Islet precursor cell (in vitro differentiated cells): ENCODE measurements at places on chromosomes 6 and 20.

GRCh38 chr20:12849225-12849910 is 159.4 kb upstream of the SPTLC3 start:
- DNase-seq: no peak

DNA sequence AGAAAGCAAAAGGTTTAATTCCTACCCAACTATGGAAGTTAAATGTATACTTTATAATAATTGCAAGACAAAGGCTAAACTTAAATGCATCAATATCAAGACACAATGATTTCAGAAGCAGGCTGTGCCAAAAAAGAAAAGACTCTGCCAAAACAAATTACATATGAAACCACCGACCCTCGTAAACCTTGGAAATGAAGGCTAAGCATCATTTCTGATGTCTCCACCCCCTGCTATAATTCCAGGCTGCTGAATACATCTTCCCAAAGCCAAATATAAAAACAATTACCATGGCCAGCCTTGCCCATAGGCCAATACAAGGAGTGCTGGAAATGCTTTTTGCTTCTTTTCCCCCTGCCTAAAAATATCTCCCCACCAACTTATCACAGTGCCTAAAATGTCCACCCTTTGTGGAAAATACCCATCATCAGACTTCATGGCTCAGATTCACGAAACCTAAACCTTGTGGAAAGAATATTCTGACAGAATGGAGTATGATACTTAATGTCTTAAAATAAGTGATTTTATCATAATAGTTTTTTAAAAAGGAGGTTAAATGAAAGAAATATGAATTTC is 37.4 kb downstream of the RCAN2 start:
- no peak for DNase-seq

DNA sequence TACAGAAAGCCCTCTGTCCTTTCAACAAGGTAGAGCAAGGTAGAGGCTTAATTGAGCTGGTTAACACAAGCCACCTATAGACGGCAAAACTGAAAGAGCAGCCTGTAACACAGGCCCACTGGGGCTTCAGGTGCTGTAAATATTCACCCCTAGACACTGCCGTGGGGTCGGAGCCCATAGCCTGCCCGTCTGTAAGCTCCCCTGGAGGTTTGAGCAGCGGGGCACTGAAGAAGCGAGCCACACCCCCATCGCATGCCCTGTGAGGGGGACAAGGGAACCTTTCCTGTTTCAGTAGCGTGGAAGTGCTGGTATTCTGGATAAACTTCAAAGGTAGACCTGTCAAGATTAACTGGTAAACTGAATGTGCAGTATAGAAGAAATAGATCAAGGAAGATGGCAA is 160.4 kb downstream of the TPBG start:
- no peak for DNase-seq

- no peak for DNase-seq
Observed at GRCh38 chr20:19785173-19785982, 27.3 kb downstream of the RIN2 start.

DNA sequence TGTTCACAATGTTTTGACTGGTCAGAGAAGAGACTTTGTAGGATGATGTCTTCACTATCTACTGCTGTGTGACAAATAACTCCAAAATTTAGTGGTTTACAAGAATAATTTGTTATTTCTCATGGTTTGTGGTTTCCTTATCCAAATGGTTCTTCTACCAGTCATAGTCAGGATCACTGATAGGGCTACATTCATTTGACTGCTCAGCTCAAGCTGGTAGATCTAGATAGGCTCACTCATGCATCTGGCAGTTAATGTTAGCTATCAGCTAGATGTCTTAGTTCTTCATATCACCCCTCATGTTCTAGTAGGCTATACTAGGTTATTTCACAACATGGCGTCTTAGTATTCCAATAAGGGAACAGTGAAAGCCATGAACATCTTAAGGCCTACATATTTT is 131.0 kb downstream of the ID4 start:
- no peak for DNase-seq

DNA sequence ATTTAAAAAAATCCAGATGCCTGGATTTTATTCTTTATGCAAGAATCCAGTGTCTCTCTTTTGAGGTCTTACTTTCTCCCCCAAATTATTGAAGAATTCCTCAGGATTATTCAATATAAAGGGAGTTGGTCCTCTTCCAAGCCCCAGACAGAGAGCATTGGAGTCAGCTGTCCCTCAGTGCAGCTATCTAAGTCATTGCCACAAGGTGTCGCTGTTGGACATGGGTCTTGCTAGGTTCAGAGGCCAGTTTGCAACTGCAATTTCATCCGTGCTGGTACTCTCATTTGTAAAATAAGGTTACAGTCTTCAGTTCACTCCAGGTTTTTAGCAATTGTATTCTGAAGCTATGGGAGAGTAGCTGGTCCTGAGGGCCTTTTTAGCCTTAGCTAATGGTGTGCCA is 27.8 kb downstream of the CCN2 start:
- DNase-seq: peak; percentile 82

DNA sequence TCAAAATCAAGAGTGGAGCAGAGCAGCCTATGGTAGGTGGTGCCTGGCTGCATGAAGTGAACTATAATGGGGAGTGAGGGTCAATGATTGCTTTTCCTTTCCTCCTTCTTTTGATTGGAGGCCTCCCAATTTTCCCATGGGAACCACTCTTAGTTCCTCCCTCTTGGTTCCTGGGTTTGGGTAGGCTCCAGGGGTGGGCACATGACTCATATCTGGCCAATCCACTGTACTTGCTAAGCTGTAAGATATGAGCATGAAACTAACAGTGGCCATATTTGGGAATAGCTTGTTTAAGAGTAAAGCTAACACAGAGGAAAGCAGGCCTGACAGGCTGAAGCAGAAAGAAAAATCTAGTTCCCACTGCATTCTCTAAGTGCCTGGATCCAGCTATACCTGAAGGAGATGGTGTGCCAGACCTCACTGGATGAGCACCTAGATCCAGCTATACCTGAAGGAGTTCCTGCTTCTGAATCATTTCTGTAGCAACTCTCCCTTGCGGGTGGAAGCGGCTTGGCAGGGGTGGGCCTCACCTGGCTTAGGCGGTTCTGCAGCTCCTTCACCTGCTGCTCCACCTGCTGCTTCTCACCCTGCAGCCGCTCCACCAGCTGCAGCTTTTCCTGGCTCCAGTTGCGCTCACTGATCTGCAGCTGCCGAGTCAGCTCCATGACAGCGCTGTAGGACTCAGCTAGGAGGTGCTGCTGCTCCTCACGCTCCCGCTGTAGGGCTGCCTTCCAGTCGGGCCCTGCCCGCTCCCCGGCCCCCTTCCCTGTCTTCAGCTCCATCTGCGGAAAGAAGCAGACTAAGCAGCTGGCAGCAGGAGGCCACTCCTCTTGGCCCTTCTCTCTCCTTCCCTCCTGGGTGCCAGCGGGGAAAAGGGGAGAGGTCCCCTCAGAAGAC is 29.0 kb upstream of the DSN1 start:
- no peak for DNase-seq

DNA sequence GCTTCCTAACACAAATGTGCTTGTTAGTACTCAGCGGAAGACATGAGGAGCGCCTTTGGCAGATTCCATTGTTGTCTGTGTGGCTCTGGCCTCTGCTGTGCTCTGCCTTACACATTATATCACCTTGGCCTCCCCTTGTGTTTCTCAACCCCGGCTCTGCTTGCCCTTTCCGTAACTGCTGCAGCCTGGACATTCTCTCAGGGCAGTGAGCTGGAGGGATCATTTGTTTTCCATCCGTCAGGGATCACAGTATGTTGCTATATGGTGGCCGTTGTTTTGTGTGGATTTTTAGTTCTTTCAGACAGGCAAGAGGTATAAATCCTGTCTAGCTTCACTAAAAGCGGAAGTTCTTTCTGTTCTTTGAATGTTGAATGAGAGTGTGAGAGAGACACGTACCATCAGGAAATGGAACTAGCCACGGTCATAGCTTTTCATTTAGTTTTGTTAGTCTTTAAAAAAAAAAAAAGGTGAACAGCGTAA is 175.1 kb downstream of the JARID2 start:
- no peak for DNase-seq

GRCh38 chr6:87122477-87122876 is 27.6 kb upstream of the CGA start:
- DNase-seq: no peak

GRCh38 chr20:45044084-45044573 is 56.8 kb downstream of the KCNS1 start:
- no peak for DNase-seq

DNA sequence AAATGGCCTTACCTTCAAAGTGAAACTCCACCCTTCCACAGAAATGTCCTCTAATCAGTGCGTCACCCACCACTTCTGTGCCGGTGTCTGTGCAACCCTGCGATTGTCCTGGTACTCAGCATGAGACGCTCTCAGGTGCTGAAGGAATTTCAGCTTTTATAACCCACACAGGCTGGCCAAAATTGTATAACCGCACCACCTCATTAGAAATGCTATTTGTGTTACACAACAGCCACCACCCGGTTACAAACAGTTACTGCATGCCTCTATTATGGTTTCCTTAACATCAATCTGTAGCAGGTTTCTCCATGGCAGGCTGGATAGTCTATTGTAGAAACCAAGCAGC is 51.5 kb downstream of the SLC23A2 start:
- DNase-seq: no peak

GRCh38 chr6:149508485-149508884 is 23.7 kb upstream of the ZC3H12D start:
- no peak for DNase-seq
